Nucleus accumbens (tissue), 56 donors: ENCODE measurements at places on chromosomes 12 and 14.

DNA sequence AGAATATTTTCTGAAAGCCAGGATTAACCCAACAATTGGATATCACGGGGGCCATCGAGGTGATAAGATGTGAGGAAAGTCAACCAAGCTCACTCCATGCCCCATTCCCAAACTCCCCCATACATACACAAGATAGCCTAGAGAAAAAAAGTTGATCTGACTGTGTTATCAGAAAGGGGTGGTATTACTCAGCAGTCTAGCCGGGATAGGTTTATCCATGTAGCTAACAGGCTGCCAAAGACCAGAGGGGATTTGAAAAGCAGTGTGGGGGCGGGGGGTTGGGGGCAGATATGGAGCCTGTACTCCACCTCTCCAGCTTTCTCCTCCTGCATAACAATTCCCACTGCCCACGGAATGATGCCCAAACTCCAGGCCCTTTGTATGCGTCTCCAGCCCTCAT lies 13.2 kb upstream of the MAP1LC3B2 start:
- no peak for DNase-seq

DNA sequence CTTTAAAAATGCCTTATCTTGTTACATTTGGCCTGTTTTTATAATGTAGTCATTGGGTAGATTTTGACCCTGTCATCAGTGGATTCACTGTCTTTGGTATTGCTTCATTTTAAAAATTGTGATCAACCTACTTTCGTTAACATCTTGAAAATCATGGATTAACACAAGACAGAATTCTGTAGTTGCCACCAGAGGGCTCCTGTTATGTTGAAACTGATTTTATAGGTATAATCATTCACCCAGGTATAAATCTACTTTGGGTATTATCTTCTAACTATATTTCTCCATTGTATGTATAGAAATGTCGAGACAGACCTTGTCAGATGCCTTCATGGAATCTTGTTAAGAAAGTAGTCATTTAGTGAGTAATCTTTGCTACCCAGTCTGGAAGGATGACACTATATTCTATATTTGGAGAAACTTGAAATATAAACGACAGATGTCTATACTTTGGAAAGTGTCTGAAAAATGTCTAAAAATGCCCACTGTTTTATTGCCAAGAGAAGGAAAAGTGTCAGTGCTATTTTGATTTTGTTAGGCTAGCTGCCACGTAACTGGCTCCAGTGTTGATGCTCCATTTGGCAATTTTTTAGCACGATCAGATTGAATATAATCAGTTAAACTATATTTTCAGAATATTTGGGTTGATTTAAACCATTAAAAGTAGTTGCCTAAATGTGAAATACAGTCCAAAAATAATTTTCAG lies 129.4 kb downstream of the PELI2 start:
- no peak for DNase-seq

- no peak for DNase-seq
Measured at GRCh38 chr14:67553547-67553946, 20.5 kb downstream of the PLEKHH1 start.

GRCh38 chr12:94305130-94305957 lies 154.3 kb downstream of the CEP83 start:
- no peak for DNase-seq

GRCh38 chr12:100566887-100567637 lies 6.4 kb upstream of the GAS2L3 start:
- DNase-seq = no peak

- DNase-seq = no peak
Measured at GRCh38 chr12:67661311-67662021, 12.9 kb downstream of the DYRK2 start.

DNA sequence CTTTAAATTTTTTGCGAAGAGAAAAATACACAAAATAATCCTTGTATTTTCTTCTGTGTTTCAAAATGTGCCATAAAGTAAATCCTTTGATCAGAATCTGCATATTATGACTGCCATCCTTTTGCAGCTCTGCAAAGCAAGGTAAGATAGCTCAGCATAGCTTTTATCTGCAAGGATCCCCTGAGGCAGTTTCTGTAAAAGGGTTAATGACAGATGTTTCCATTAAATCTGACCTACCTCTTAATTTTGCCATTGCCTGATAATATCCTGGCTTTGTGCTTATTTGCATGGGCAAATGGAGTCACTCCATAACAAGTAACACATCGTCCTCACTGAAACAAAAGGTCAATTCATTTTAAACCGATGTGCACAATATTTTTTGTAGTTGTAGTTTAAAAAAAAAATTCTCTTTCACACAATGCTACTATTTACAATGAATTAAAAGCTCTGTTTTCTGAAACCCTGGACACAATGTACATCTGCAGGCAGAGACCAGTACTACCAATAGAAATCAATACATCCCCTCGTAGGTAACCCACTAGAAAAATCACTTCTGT lies 108.5 kb upstream of the SOX5 start:
- no peak for DNase-seq

DNA sequence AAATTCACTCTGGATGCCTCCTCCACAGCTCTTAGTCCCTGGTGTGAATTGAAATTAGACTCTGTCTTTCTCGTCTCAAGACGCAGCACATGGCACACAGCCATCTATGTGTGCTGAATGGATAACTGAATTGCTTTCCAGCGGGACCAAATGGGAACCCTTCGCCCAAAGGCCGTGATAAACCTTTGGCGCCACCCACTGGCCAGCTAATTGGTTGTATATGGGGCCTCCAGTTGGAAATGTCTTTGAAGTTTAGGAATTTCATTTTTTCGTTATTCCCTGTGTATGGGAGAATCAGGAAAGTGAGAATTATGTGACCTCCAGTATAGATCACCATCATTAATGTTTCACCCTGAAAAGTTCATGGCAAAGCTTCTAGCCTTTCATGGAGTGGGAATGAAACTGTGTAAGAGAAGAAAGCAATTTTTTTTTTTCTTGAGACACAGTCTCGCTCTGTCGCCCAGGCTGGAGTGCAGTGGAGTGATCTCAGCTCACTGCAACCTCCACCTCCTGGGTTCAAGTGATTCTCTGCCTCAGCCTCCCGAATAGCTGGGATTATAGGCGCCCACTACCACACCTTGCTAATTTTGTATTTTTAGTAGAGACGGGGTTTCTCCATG lies 9.8 kb upstream of the HSP90AA1 start:
- peak; percentile 68 for DNase-seq

- no peak for DNase-seq
Measured at GRCh38 chr12:58884916-58885315, 35.4 kb downstream of the LRIG3 start.

DNA sequence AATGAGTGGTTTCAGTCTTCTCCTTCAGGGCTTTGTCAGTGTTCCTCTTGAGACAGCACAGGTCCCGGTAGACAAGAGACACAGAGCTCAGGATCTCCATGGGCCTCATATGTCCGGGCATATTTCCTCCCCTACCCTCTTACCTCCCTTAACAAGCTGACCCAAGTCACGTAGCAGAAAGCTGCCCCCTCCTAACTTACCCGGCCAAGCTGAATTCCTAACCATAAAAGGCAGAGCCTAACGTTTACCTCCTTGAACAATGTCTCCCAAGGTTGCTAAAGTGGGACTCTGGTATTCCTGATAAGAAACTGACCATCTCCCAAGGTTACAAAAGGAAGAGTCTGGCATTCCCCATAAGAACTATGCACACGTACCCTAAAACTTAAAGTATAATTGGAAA lies 182.2 kb upstream of the USP15 start:
- DNase-seq = no peak

DNA sequence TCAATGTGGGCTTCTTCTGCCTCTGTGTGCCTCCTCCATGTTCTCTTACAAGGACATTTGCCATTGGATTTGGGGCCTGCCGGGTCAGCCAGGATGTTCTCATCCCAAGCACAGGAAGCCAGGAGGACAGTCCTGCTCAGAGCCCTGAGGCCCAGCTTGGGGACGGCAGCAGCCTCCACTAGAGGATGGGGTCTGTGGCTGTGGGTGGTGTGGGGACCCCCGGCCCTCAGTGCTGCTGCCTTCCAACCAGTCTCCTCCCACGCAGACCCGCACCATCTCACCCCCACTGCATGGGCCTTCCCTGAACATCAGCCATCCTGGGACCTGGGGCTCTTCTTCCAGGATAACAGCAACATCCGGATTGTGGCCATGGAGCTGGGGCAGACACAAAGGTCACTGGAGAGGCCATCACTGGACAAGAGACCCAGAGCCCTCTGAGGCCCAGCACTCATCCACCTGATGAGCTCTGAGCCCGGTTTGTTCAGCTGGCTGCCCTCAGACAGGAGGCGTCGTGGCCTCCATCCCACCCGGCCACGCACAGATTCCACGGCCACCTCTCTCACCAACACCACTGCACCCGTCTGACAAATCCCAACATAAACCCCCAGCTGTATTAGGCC lies 56.5 kb upstream of the C14orf180 start:
- no peak for DNase-seq

GRCh38 chr12:11804130-11804529 lies 154.7 kb downstream of the ETV6 start:
- DNase-seq = no peak

- DNase-seq = no peak
Measured at GRCh38 chr12:53345486-53346188, 9.5 kb upstream of the SP7 start.
